ENCODE measurements at places on chromosomes 11 and 22. TPM values are rescaled to one million over a fixed set of nuclear protein-coding genes. Genes with fewer than 3 reads are reported as not detected.

- no peak for DNase-seq
These were observed 228.1 kb downstream of the MN1 start for GRCh38 chr22:27573280-27574001.

- DNase-seq = no peak
These were observed 20.8 kb upstream of the TH start for GRCh38 chr11:2192435-2192834.

INPPL1 gene
- total RNA-seq = 68.0 TPM

DNA sequence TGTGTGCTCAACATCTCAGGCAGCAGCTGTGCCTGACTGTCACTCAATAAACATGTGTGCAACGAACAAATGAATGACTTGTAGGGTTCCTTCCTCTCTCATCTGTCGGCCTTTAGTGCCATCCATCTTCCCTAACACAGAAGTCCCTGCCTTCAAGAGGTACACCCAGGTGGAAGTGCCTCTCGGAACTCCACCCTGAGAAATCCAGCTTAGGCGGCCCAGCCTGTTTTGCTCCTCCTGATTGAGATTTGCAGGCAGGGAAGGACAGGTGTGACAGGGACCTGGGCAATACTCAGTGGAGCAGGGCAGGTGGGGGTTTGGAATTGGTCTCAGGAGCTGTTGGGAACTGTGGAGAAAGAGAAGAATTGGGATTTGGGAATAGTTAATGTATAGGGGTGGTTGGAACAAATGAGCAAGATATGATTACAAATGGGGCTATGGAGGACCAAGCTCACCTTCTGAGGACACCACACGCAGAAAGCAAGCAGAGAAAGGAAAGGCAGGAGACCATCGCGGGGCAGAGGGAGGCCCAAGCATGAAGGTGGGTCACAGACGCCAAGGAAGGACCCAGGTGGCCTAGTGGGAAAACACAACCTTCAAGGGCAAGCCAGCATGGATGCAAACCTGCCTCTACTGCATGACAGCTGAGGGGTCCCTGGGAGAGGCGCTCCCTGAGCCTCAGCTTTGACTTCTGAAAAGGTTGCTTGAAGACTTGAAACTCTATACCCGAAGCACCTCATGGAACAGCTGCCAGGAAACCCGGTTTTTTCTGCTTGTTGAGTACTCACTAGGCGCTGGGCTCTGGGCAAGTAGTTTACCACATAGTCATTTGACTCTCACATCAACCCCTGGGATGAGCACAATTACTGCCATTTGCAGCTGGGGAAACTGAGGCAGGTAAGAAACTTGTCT is 40.9 kb upstream of the ANO1 start:
- no peak for DNase-seq

NLRP6 gene
- not detected for total RNA-seq

DNA sequence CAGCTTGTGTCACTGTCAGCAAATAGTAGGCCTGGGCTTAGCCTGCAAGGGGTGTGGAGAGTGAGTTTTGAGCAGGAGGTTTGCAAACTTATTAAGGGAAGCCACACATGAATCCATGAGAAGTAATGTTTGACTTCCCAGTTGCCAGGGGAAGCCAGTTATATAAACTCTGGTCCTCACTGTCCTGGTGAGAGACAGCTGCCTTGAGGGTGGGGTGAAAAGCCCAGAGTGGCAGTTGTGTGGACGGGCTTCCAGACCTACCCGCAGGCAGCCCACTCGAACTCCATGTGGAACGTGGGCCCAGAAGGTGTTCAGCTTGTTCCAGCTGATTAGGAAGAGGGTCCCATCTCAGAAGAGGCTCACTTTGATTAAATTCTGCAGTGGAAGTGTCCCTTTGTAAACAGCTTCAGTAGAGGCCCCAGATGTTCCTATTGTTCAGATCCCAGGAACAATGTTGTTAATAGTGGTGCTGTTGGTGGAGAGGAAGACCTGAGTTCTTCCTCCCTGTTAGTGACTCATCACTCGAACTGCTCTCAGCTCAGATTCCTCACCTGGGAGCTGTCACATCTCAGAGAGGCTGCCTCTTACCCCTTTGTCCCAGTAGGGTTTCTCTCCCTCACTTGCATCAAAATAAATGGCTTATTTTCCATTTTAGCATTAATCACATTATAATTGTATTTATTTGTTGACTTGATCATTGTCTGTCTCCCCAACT is 63.4 kb downstream of the GRAMD1B start:
- DNase-seq = no peak

TSPAN32 gene
- total RNA-seq = not detected
